ENCODE measurements at places on chromosomes 13 and 19.

GRCh38 chr13:93766719-93767118 is 540.1 kb downstream of the GPC6 start:
- DNase-seq = no peak

DNA sequence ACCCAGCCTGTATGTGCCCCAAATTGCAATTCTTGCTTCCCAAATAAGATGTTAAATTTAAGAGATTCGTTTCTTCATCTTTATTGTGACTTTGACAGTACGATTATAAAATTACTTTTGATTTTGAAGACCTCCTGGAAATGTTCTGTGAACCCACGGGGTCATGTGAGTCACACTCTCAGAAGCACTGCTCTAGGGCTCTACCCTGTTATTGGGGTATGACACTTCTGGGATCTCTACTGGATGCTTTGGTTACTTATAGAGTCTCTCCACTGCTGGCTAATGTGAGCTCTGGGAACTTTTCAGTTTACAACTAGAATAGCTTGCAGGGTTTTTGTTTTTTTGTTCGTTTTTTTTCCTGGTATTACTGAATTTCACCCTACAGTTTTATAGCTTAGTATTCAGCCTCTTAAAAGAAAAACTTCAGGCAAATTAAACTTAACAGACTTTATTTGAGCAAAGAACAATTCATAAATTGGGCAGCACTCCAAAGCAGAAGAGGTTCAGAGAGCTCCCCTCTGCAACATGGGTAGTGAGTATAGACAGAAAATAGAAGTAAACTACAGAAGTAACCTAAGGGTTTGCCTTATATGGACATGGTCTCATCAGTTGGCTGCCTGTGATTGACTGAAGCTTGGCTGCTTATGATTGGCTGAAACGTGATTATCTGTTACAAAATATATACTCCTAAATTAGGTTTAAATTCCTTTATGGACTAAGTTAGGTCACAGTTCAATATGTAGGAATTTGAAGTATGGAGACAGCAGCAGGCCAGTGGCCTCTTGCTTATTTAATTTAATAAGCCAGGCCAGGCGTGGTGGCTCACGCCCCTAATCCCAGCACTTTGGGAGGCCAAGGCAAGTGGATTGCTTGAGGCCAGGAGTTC is 28.5 kb upstream of the PSPC1 start:
- DNase-seq = no peak

DNA sequence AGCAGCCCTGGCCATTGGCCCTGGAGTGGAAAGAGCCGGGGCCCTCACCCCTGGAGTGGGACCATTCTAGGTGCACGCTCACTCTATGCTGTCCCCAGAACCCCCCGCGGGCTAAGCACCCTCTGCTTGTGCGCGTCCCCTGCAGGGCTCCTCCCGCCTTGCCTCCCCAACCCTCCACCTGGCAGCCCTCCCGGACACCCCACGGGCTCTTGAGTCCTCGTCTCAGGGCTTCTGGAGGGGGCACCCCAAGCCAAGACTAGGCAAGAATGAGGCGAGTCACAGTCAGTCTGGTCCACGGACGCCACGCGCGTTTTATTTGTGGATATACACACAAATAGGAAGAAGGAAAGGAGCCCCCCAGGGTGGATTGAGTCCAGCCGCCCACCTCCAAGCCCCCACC is 7.0 kb upstream of the TMEM161A start:
- no peak for DNase-seq

GRCh38 chr19:39087907-39088686 is 3.9 kb downstream of the ACP7 start:
- DNase-seq = no peak

GRCh38 chr13:38897521-38897920 is 93.1 kb downstream of the STOML3 start:
- no peak for DNase-seq

DNA sequence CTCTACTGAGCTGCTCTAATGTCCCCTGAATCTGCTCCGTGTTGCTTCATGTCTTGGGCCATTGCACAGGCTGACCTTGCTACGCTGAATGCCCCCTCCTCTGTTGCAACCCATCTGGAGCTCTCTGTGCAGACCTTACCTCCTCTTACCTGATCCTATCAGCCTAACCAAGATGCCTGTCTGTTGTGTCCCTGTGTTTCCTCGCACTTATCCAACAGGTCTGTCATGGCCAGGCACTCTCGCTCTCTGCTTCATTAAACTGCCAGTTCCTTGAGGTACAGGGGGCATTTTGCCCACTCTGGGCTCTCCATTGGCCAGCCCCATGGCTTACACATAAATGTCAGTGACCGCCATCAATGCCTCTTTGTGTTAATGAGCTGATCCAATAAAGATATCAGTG is 277.7 kb upstream of the TSHZ3 start:
- DNase-seq = no peak

DNA sequence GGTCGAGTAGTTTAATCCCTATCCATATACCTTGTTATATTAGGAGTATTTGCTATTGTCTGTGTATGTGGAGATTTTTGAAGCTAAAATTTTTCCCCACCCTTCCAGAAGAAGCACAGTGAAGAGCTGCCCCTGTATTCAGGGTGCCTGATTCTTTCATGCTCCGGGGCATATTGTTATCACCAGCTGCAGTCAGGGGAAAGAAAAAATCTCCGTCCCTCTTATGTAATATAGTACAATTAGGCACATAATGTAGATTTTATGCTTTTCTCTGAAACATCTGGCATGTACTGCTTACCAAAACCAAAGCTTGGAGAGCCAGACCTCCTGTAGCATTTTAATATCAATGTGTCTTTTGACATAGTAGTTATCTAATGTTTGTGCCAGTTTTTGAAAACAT is 214.9 kb upstream of the EDNRB start:
- DNase-seq = peak; percentile 57

- no peak for DNase-seq
Measured at GRCh38 chr13:71786875-71787274, 80.1 kb downstream of the DACH1 start.

DNA sequence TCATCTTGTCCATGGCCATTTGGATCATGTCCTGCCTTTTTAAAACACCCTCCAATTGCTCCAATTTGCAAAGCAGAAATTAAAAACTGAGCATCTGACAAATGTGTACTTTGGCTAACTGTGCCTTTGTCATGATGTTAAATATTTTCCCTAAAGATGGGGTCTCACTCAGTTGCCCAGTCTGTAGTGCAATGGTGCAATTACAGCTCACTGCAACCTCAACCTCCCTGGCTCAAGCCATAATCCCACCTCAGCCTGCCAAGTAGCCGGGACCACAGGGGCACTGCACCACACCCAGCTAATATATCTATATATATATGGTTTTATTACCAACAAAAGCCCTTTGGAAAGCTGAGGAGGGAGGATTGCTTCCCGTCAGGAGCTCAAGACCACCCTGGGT is 782.7 kb downstream of the UQCRFS1 start:
- no peak for DNase-seq

DNA sequence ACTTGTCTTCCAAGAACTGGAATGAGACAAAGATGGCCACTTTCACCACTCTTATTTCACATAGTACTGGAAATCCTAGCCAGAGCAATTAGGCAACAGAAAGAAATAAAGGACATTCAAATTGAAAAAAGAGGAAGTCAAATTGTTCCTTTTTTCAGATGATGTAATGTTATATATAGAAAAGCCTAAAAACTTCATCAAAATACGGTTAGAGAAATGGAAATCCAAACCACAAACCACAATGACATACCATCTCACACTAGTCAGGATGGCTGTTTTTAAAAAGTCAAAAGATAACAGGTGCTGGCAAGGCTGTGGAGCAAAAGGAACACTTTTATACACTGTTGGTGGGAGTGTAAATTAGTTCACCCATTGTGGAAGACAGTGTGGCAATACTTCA is 113.3 kb upstream of the SPRY2 start:
- DNase-seq = no peak

DNA sequence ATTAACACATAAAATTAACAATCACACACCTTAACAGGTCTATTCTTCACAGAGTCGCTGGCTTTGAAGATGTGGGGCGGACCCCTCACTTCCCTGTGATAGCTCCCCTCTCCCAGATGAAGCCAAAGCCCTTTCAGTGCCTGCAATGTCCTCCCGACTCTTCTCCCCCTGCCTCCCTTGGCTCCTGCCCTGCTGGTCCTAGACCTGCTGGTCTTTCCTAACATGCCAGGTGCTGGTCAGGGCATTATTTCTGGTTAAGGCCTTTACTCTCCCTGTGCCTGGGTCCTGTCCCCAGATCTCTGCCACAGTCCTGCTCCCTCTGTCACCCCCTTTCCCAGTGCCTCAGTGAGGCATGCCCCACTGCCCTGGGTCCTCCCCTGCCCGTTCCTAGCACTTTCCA is 12.2 kb downstream of the ERICH6B start:
- no peak for DNase-seq

DNA sequence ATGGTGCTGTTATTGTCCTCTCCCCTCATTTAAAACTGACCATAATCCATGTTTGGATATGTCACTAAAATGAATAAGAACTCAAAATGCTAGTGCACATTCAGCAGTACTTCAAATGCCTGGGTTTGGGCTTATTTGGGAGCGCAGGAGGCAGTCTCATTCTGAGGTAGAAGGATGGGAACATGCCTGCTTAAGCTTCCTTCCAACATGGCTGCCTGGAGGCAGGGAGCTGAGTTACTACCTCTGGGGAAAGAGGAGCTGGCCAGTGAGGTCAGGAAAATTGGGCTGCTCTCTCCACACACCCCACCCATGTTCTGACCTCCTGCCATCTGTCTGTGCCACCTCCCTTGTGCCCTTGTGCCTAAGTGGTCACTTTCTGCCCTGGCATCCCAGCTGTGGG is 85.7 kb downstream of the PTPRS start:
- no peak for DNase-seq

- no peak for DNase-seq
Measured at GRCh38 chr19:34806976-34807860, 34.2 kb upstream of the ZNF599 start.

- no peak for DNase-seq
Measured at GRCh38 chr13:105971738-105972137, 563.7 kb downstream of the EFNB2 start.

DNA sequence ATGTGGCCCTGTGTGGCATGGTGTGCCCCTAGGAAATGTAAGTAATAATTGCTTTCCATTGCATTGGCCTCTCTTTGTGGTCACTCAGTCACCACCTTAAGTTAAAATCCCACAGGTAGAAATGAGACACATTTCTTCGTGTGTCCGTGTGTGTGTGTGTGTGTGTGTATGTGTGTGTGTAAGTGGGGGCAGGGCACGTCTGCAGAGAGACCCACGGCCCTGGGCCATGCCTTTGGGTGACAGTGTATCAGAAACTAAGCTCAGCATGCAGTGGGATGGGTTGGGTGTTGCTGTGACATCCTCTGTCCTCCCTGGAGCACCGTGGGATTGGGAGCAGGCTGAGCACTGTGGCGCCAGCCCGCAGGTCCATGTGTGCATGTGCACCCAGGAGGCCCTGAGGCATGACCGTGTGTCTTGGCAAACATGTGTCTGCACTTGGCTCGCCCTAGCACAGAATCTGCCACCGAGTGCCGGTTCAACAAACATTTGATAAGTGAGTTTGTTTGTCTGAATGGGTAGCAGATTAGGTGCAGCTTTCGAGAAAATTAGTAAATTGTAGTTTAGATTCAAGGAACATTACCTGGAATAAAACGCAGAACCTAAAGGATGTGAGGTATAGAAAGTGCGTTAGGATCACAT is 91.8 kb downstream of the WTIP start:
- DNase-seq = no peak

- no peak for DNase-seq
Measured at GRCh38 chr19:3604987-3605343, 1.7 kb downstream of the TBXA2R start.

DNA sequence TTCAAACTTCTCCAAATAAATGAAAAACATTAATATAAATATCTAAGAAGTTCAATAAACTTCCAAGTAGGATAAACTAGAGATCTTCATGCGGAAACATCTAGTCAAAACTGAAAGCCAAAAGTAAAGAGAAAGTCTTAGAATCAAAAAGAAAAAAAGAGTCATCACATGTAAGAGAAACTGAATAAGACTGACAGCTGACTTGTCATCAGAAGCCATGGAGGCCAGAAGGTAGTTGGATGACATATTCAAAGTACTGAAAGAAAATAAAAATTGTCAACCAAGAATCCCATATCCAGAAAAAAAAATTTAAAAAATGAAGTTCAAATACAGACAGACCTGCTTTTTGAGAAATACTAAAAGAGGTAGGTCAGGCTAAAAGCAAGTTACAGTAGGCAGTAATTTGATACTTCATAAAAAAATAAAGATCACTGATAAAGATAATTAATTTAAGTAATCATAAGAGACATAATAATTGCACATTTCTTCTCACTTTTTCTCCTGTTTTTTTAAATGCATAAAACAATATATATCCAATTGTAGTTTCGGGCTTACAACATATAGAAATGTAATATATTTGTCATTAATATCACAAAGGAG is 327.6 kb upstream of the PCDH9 start:
- no peak for DNase-seq

- DNase-seq = no peak
Measured at GRCh38 chr19:29084266-29084665, 128.7 kb downstream of the UQCRFS1 start.

GRCh38 chr19:14150770-14151661 is 14.6 kb upstream of the ASF1B start:
- DNase-seq = no peak

DNA sequence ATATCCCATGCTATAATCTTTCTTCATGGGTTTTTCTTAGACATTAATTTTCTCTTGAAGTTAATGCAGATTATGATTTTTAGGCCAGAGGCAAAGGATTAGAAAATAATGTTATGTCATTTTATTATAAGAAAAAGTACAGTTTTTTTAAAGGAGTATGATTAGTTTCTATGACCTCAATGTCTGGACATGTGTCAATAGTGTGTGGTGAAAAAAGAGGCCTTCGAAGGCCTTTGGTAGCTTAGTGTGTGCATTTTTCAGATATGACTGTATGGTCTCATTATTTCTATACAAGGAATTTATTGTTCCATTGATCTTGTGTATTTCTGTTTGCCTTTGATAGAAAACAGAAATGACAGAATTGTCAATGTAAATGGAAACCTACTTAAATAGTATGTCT is 195.6 kb downstream of the GPC5 start:
- no peak for DNase-seq

- DNase-seq = no peak
Measured at GRCh38 chr13:43924549-43925245, 45.0 kb downstream of the LACC1 start.

- DNase-seq = peak; percentile 31
Measured at GRCh38 chr13:108915095-108915633, 285.8 kb downstream of the MYO16 start.

GRCh38 chr13:46352805-46353204 is 34.2 kb downstream of the RUBCNL start:
- no peak for DNase-seq

DNA sequence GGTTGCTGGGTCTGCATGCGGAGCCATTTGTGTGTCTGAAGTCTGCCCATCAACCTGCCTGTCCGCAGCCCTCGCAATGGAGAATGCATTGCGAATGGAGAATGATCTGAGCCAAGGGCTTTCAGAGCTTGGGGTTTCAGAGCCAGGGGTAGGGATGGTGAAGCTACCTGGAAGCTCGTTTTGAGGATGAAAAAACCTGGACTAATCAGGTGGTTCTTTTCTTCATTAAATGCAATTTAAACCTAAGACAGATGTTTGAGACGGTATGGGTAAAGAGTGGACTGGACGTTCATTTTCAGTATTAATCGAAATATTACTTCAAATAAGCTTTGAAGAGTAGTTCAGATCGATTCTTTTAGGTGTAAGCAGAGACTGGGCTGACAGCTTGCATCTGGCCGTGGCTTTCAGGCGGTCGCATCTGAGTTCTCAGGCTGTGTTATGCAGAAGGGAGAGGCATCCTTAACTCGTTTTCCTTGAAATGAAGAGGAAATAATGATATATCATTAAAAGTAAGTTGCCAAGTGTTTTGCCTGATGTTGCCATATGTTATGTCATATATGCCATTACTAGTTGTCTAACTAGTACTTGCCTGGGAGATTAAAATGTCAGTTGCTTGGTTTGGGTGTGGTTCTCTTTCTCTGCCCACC is 801 bp downstream of the MCF2L start:
- DNase-seq = peak; percentile 55
